ENCODE measurements at places on chromosomes 1 and 21.

- DNase-seq, result no peak
These were observed 73.6 kb downstream of the ZNF281 start for GRCh38 chr1:200336101-200336845.

DNA sequence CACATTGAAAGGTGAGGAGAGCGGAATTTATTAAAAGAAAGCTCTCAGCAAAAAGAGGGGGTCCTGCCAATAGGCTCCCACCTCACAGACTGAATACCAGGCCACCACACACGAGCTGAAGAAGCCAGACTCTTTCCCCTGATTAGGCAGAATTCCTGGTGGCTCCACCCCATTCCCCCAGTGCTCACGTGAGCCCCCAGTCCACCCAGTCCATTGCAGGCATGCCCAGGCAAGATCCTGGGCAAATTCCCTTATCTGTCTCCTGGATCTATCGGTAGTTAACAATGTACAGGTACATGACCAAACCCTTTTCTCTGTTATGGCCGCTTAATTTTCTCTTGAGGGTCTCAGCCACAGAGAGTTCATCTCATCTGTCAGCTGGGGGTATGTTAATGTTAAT is 54.6 kb upstream of the BTG3 start:
- no peak for DNase-seq

- no peak for DNase-seq
These were observed 209.2 kb downstream of the SDCCAG8 start for GRCh38 chr1:243465081-243465480.

- no peak for DNase-seq
These were observed 20.2 kb downstream of the TRIM45 start for GRCh38 chr1:117101334-117101733.

- no peak for DNase-seq
These were observed 303.4 kb upstream of the PRMT6 start for GRCh38 chr1:106753066-106753465.

DNA sequence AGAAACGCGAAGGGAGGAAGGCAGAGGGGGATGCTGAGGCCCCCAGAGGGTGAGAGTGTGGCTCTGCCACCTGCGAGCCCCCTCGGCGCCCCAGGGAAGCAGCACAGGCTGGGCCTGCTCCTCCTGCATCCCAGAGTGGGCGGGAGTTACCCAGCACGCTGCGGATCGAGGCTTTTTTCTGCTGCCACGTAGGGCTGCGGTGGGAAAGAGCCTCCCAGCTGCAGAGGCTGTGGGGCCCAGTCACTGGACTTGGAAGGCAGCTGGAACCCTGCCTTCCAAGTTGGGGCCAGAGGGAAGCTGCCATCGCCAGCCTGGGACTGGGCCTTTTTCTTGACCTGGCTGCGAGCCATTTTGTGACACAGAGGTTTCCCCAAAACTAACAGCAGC is 2.3 kb upstream of the GRIK3 start:
- DNase-seq, result no peak

GRCh38 chr1:166937962-166938361 is 37.4 kb downstream of the ILDR2 start:
- no peak for DNase-seq

- no peak for DNase-seq
These were observed 83.3 kb downstream of the ETS2 start for GRCh38 chr21:38888991-38889561.

DNA sequence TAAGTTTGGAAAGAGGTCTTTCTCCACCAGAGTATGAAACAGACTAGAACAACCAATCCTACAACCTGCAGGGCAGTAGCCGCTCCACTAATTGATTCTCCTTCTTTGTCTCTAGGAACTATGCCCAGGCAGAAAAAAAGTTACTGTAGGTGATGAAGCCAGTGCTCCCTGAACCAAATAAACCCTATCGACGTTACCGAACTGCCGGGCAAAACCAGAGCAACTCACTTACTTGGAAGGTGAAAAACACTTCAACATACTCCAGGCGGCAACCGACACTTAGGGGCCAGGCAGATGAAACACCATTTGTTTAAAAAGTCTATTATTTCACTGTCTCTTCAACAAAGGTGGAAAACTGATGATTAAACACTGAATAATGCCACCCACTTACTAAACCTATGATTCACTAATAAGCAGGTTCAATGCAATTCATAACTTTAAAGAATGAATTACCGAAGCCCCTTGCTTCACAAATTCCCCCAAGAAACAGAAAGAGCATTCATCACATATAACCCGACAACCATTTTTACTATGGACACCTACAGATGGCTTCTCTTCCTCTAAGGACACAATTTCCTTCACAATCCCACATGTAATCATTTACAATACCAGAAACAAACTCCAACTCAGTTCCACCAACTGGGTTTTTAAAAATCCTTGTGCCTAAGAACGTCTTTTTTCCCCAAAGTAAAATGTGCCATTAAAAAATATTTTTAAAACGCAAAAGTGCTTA is 1.6 kb downstream of the NRIP1 start:
- no peak for DNase-seq

DNA sequence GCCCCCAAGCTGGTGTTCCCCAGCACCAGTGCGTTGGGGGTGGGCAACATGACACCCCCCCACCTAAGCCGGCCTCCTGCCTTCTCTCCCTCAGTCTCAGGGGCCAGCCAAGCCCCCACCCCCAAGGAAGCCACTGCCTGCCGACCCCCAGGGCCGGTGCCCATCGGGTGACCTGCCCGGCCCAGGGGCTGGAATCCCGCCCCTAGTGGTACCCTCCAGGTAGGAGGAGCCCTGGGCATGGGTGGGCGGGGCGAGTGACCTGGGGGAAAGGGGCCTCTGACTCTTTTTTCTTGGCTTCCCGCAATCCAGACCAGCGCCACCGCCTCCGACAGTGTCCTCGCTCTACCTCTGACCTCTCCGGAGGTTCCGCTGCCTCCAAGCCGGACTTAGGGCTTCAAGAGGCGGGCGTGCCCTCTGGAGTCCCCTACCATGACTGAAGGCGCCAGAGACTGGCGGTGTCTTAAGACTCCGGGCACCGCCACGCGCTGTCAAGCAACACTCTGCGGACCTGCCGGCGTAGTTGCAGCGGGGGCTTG is 1.3 kb upstream of the EFNA4 start:
- peak; percentile 63 for DNase-seq

- no peak for DNase-seq
These were observed 37.2 kb upstream of the ETS2 start for GRCh38 chr21:38768471-38769063.

DNA sequence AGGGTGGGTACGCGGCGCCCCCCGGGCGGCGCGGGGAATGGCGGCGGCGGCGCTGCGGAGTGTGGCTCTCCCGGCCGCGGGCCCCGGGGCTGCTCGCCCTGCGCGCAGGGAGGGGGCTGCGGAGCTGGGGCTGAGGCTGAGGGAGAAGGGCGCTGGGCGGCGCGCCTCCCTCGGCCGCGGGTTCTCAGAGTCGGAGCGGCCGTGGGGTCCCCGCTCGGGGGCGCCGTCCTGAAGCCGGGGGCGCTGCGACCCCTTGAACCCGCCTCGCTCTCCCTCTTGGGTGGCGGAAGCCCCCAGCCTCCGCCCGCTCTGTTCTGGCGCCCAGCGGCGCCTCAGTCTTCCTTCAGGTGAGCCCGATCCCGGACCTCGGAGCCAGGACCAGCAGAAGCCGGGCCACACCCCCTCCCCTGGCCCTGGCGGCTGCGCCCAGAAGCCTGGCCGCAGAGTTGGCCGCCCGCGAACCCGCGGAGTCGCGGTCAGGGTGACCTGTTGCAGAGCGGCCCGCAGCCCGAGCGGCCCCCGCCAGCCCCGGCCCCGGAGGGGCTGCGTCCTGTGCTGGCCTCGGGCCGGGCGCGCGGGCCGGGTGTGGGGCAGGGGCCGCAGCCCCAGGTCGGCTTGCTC is 532 bp downstream of the RALGPS2 start:
- peak; percentile 67 for DNase-seq

DNA sequence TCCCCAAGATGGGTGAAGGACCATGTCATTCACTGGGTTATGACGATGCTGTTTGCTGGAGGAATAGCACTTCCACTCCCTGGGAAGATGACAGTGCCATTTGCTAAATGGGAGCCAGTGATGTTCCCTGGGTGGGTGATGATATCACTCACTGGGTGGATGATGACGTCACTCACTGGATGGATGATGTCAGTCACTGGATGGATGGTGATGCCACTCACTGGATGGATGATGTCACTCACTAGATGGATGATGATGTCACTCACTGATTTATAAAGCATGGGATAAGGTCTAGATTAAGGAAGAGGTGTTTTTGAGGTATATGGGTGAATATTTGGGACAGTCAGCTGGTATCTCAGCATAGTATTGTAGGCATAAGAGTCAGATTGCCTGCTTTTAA is 457.2 kb downstream of the AJAP1 start:
- no peak for DNase-seq

GRCh38 chr1:233998891-233999290 is 94.4 kb downstream of the SLC35F3 start:
- DNase-seq, result no peak

- no peak for DNase-seq
These were observed 67.3 kb downstream of the VAV3 start for GRCh38 chr1:107897438-107898345.

- DNase-seq, result peak; percentile 41
These were observed 619 bp downstream of the BCL9 start for GRCh38 chr1:147541672-147542568.

DNA sequence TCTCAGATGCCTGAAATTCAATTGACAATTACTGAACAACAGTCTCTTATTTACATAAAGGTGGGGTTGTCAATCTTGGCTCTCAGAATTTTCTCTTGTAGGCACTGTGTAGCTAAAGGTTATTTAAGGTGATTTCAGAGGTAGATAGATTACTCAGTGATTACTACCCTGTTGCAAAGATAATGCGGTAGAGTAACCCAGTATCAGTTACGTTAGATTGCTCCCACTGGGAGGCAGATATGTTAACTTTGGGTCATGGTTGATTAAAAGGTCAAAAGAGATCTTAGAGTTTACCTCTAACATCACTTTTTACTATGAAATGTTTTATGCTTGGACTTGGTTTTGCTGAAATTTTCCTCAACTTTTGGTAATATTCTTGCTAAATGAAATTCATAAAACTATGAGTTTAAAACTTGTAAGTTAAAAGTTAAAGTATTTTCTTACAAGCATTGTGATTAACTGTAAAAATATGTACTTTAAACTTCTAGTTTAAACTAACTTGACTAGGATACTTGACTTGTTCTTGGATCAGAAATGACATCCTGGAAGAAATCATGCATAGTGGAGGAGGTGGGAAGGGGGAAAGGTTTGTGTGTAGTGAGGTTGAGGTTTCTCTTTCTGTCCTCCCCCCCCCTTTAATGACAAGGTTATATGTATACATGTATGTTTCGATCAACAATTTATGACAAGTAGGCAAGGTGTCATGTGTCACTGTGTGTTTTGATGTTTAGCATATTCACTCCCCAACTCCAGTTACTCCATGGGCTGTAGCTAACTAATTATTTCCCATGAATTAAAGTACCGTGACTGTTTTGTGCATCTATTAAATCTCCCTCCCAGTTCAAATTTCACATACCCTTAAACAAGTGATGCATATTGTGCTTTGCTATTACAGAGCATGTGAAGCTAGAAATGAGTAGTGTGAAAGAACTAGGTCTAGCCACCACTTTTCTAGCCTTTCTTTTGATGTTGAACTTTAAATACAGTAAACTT is 2.9 kb downstream of the LAMC1 start:
- DNase-seq, result no peak

DNA sequence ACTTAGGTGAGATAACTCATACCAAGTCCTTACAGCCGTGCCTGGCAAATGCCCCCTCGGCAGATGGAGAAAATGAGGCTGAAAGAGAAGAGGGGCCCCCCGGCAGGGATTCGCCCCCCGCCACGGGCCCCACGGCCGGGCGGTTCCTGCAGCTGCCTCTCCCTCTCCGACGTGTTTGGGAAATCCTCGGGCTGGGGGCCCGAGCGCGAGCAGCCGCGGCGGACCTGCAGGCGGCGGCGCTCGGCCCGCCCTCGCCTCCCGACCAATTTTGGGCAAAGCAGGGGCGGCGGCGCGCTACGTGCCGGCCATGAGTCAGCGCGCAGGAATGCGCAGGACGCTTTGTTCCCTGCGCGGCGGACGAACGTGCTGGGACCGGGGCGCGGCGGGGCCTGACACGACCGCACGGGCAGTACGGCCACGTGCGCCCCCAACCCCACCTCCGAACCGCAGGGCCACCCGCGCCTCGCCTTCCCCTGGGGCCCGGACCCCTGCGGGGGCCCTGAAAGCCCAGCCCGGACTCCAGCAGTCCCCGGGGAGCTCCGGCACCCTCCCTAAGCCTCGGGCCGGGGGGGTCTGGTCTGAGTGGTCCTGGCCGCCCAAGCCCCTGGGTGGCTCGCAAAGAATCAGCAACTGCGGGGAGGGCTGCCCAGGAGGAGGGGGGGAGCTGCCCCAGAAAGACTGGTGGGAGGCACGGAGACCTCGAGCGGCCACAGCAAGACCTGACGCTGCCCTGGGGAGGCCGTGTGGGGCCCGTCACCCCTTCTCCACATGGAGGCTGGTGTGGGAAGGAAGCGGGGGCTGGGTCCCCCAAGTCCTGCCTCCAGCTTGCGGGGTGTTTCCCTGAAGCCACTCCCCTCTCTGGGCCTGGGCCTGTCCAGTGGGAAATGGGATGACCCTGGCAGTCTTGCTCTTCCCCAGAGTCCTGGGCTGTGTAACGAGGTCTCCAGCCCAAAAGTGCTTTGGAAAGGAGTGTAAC is 11.9 kb upstream of the EDN2 start:
- DNase-seq, result peak; percentile 79

GRCh38 chr1:9213956-9214355 is 20.6 kb upstream of the H6PD start:
- no peak for DNase-seq

- no peak for DNase-seq
These were observed 41.5 kb upstream of the CTBS start for GRCh38 chr1:84615790-84616189.

- no peak for DNase-seq
These were observed 132.7 kb downstream of the DMRTB1 start for GRCh38 chr1:53591924-53592323.

DNA sequence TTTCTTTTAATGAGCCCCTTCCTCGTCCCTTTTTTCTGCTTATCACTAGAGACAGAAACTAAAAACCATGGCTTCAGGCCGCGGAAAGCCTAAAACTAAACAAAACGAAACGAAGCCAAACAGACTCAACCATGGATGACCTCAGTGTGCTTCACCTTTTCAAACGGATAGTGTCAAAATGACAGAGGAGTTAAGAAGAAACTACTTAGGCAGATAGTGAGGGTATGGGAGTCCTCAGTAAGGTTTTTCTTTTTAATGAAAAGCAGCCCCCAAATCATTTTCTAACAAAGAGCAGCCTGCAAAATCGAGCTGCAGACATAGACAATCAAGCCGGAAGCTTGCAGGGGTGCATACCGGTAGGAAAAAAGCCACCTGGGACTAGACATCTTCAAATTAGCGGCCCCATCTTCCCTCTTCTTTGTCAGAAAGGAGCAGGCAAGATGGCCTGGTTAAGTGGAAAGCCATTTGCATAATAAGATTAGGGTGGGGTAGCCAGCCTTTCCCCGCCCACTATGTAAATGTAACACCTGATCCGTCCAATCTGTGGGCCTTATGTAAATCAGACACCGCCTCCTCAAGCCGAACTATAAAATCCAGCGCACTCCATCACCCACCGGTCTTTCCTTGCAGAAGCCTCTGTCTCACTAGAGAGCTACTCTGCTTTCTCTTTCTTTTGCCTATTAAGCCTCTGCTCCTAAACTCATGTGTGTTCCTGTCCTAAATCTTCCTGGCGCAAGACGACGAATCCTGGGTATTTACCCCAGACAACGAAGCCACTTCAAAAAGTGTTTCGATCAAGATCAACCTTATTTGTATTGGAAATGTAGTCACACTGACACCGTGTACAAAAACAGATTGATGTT is 6.2 kb upstream of the ERO1B start:
- DNase-seq, result no peak

- no peak for DNase-seq
These were observed 193.0 kb downstream of the ZC3H11B start for GRCh38 chr1:219419860-219420259.

GRCh38 chr1:91406773-91407389 is 2.2 kb upstream of the HFM1 start:
- DNase-seq, result no peak

Data from endothelial cell (in vitro differentiated cells).